ENCODE measurements at places on chromosomes 7 and 10.

DNA sequence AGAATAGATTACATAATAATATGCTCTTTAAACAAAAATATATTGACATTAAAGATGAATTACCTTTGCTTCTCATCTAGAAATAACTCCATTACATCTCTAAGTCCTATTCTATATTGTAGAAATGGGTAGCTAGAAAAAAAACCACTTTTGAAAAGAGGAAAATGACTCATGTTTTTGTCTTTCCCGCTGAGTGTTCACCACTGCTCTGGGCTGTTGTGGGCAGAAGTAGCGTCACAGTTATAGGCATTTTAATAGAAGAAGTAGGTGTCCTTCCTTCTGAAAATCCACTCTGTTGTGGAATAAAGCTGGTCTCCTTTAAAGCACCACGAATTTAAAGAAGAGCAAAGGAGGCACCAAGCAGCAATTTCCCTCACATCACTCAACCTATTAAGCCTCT, 117.6 kb upstream of the NFE2L3 start:
- DNase-seq = no peak

- no peak for DNase-seq
Observed at GRCh38 chr7:38335128-38335491, 61.7 kb upstream of the TARP start.

DNA sequence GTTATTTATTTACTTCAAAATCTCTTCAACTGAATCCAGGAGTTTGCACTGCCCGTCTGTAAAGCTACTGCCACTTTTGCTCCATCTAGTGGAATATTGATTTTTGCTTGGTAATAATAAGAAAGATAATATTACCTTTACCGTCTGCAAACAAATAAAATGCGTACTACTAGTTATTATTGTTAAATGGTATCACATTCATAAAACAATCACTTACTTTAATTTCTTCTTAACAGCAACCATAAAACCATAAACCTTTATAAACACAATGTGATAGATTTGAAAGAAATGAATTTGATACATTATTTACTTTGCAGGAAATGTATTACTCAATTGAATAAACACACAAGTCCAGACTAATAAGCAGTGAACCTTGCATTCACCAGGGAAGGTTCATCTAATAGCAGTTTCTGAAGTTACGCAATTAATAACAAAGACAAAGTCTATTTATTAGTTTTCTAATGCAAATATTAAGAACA, 6.4 kb downstream of the AGMO start:
- no peak for DNase-seq

- no peak for DNase-seq
Observed at GRCh38 chr10:60374836-60375235, 14.8 kb downstream of the ANK3 start.

DNA sequence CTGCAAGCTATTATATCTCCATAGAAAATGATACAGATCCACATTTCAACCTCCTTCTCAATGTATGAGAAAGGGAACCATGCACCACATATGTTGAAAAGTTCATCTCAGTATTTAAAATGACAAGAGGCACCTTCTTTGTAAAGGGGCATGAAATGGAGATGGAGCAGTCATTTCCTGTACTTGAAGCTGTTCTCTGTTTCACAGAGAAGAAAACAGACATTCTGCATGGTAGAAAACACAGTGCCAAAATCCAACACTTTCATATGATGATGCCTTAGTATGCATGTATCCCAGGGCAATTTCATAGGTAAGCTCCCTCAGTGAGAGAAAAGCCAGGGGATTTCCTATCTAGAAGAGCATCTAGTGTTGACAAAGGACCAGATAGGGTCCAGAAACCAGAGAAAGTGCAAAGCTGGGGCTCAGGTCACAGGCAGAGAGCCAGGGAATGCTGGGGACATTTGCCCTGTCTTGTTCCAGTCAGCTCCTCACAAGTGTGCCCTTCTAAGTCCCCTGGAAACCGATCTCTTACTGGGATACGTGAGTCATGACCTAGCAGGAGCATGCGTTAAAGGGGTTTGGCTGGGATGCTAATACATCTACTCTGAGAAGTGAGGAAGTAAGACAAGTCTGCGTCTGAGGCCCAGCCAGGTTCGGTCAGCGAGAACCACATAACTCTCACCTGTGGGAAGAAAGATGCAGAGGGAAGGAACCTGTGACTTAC, 118.7 kb downstream of the ICA1 start:
- no peak for DNase-seq

DNA sequence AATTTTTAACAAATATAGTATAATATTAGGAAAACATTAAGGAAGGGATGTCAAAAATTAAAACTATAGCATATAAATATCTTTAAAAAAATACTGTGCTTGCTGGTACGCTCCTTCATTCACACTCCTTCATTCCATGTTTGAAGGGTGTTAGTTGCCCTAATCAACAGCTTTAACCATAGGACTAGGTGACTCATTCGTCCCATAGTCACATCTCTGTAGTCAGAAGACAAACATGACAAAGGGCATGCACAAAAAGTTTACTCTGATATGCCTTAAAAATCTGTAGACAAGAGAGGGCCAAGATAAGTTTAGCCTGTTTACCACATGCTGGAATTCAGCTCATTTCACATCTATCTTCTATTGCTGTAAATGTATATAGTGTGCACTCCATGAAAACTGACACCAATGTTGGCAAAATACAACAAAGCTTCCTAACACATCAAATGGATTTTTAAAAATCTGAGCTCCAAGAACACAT, 646 bp downstream of the FAM13C start:
- DNase-seq = no peak

Measured in kidney (tissue), 22 donors.